Brain pericyte (primary cell): ENCODE measurements at places on chromosomes 12 and 14.

GRCh38 chr12:45732936-45733335 is 3.4 kb downstream of the ARID2 start:
- DNase-seq, result no peak

DNA sequence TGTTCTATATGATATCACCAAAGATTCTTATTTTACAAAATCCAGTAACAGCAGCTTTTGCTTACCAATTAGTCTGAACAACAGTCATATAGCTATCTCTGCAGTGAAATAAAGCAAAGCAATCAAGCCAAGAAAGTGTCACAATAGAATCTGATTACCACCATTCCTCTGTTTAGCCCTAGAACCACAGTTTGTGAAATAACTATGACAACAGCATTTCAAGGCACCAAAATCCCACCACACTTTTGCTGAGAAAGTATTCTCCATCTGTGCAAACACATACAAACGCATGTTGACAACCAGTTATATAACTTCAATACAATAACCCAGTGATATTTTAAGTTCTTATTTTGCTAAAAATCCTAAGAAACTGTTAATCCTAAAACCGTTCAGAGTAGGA is 7.4 kb downstream of the PPP1R13B start:
- DNase-seq, result no peak

DNA sequence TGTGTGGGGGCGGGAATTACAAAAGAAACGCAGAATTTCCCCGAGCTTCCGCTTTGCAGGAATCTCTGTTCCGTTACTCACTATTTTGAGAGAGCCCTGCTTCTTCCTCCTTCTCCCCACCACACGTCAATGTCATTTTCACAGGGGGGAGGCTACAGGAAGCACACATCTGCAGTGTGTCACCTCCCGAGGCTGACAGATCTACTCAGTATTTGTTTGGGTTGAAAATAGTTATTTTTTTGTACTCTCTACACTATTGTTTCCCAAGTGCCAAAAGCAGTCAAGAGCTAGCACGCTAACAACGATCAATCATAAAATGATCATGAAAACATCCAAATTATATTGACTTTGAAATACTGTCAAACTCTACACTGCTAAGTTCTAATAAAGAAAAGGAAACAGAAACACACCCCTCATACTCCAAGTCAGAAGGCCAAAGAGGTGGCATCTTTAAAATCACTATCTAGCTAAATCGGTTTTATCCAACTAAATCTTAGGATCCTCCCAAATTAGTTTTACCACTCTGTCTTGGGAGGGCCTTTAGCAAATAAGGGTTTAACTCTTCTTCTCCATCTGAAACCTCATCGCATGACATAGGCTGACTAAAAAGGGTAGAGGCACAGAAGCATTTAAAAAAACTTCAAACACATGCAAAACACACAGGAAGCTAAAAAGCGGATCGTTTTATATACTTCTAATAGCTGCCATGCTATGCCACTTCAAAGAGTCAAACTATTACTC is 51.8 kb downstream of the FOXN3 start:
- no peak for DNase-seq

DNA sequence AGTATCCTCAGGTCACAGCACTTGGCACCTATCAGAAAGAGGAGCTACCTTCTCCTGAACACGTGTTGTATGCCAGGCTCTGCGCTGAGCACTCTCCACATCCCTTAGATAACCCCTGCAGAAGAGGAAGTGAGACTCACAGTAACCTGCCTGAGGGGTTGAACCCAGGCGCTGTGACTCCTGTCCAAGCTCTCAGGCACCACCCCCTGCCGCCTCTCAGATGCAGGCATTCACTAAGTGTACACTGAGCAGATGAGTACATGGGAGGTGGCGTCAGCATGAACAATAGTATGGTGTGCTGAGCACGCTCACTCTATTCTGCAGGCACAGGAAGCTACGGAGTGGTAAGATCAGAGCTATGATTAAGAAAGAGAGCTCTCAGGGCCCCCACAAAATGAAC is 21.0 kb upstream of the RIC8B start:
- no peak for DNase-seq

- DNase-seq, result no peak
Measured at GRCh38 chr14:20515846-20516245, 10.5 kb downstream of the RNASE10 start.

DNA sequence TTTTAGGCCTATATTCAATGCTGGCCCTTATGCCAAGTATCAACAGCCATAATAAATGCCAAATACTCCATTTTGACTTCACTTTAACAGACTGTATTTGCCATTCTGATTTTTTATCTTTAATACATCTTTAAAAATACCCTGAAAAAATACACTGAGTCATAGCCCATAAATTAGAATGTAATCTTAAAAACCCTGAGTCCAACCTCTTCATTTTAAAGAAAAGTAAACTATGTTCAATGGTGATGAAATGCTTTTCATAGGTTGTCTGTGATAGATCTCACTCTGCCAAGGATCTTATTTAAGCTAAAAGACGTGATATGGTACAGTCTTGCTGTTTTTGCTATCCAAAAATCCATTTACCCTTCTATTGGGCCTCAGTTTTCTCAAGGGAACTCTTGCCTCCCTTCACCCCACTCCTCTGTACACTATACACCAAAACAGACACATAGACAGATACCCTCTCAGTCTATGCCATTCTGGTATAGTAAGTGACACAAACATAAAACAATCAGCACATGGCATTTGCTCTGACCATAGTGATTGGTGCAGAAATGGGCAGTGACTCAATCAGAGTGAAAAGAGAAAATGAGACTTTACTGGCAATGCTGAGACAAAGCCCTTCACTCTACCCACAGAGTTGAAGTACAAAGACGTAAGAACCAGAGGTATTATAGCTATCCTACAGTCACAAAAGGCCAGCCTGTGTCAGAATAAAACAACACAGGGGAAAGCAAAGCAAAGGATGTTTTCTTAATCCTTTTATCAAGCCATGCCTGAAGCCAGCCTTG is 49.1 kb downstream of the BTG1 start:
- DNase-seq, result peak; percentile 68

DNA sequence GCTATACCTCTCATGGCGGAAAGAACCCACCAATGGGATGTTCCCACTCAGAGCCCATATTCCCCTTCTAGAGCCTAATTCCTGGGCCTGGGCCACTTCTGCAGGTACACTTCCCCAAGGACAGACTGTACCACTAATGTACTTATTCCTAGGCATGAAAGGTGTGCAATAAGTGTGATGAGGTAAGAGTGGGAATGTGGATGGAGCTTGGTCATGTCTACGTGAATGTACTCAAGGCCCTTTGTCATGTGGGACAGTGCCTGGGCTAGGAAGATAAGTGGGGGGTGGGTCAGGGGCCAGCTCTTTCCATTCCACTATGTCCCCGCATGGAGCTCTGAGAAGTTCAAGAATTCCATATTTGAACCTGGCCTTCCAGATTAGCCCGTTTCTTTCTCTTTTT is 63.4 kb upstream of the FUT8 start:
- DNase-seq, result no peak

- DNase-seq, result no peak
Measured at GRCh38 chr12:18436170-18436569, 174.9 kb downstream of the PIK3C2G start.

DNA sequence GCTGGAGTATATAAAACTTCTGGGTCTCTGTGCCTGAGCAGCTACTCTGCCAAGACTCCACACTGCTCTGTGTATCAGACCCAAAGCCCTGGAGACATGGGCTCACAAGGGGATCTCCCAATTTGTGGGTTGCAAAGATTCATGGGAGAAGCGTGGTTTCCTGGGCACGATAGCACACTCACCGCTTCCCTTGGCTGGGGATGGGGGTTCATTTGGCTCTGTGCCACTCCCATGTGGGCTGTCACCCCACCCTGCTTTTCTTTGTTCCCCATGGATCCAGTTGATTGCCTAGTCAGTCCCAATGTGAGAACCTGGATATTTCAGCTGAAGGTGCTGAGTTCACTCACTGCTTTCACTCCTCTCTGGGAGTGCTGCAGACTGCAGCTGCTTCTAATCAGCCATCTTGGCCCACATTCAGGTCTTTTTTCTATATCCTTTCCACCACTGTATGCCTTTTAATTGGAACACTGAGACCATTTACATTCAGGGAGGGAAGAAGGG is 40.0 kb upstream of the PCNX4 start:
- no peak for DNase-seq

GRCh38 chr12:125402874-125403789 is 337.9 kb downstream of the AACS start:
- no peak for DNase-seq

- peak; percentile 59 for DNase-seq
Measured at GRCh38 chr14:77580964-77581505, 35.4 kb downstream of the SPTLC2 start.

- no peak for DNase-seq
Measured at GRCh38 chr14:74856366-74856765, 19.6 kb downstream of the PROX2 start.

DNA sequence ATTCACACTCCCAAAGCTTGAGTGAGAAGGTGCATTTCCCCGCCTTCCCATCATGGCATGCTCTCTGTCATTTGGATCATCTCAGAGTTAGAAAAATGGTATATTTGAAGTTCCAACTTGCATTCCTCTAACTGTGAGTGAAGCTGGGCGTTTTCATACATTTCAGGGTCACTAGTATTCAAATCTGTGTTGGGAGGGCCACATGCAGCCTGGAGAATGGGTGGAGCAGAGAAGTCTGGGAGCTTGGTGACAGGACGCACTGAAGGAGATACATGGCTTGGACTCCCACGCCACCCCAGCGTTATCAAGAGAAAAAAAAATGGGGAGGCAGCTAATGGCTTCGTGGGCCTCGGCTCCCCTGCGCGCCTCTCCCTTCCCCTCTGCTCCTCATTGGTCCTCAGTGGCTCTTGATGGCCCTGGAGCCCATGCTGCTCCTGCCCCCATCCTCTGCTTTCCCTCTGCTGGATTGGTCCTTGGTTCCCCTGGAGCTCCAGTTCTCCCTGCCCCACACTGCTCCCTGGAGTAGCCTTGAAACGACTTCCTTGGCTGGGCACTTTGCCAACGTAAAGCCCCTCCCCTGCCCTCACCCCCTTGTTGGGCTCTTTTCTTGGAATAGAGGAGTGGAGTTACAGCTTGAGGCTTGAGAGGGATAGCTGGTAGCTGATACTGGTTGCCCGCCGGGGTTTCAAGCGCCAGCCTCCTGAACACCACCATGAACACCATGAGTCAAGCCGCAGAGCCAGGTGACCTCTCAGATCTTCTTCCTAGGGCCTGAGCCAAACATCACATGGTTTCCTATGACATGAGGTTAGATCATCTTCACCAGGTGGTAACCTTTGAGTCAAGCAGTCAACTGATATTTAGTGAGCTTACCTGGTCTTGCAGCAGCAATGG is 139.6 kb downstream of the PRKCH start:
- DNase-seq, result no peak

- DNase-seq, result no peak
Measured at GRCh38 chr14:57160333-57160732, 108.4 kb downstream of the EXOC5 start.

DNA sequence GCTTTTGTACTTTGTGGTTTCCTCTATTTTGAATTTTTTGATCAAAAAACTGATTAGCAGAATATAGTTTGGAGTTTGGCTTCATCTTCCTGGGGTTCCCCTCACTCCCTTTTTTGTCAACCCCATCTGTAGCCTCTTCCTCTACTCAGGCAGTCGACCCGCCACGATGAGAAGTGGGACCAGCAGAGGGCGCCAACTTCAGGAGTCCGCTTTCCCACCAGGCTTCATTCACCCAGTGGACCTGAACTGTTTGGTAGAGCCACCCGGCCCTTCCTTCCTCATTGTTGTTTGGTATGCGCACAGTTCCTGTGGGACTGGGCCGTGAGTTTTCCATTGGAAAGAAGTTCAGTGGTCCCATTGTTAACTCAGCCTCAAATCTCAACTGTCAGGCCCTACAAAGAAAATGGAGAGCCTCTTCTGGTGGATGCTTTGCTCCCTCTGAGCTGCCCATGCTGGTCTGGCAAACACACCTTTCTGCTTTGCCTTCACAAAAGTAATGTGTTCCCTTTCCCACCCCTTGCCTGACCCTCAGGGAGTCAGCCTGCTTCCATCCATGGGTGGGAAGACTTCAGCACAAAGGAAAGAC is 21.7 kb downstream of the TMBIM6 start:
- DNase-seq, result no peak

DNA sequence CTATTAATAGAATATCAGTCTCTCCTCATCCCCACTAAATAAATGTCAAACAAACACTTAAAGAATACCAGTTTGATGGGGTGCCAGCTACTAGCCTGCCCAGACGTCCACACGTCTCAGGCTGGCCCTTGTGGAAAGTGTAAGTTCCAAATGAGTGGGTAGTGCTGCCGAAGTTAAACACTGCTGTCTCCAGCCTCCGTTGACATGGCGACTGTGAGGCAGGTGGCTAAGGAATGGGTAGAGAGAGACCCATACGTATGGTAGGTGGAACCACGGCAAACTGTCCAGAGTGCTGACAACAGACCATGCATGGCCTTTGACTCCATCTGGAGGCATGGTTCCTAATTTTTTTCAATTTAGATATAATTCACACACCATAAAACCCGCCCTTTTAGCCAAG is 37.9 kb downstream of the PITPNM2 start:
- no peak for DNase-seq

GRCh38 chr14:71554959-71555612 is 377.1 kb upstream of the RGS6 start:
- DNase-seq, result no peak

DNA sequence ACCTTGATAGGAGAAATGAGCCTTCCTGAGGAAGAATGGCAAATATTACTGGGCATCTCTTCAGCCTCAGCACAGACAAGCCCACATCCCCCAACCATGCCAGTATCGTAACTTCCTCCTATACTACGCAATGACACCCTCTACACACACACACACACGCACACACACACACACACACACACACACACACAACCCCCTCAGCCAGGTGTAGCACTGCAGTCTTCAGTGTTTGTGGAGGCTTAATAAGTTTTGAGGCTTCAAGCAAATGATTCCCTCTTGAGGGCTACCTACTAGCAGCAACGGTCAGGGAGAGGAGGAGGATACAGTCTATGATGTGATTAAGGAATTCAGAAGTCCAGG is 1.6 kb downstream of the DGKA start:
- DNase-seq, result no peak

DNA sequence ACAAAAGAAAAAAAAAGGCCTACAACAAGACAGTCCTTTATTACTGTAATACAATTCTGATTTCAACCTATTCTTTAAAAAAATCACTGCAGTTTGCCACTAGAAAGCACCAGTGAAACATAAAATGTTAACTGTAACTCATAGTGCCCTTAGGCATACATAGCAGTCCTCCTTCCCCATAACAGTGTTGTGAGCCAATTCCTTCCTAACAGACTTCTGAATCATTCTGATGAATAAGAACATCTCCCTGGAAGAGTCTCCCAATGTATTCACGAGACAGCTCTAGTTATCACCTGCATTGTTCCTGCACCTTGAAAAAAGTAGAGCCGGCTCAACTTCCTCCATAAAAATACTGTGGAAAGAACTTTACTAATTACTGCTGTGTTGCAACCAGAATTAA is 213.6 kb upstream of the FSCB start:
- DNase-seq, result no peak
